Glomerular endothelial cell (primary cell): ENCODE measurements at places on chromosomes 12 and 14. TPM values are rescaled to one million over a fixed set of nuclear protein-coding genes. Genes with fewer than 3 reads are reported as not detected.

DNA sequence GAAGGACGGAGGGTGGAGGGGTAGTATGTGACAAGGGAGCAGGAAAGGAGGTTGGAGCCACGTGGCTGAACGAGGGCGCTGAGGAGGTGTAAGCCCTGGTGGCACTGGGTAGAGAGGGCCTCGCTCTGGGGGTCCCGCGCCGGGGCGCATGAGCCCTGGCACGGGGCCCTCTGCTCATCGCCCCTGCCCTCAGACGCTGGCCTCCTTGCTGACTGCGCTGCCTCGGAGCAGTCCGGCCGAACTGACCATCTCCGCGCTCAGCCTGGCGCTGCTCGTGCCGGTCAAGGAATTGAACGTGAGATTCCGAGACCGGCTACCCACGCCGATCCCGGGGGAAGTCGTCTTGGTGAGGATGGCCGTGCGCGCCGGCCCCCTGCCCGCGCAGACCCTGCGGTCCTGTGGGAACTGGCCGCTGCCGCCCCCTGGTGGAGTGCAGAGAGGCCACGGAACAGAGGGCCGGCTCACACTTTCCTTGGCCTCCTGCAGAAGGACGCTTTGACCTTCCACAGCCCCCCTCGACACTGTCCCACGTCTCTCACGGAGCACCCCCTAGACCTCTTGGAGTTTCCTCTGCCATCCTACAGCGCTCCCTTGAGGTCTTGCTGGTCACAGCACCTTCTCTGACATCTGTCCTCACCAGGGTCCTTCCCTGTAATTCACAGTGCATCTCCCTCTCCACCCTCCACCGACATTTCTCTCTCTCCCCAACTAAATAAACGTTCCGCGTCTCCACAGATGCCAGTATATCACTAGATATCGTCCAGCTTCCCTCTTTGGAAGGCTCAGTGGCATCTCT is 10.5 kb downstream of the ARHGEF25 start:
- no peak for DNase-seq

CALM1 gene
- total RNA-seq = 831 and 869 TPM in 2 replicates

SLC6A13 gene
- total RNA-seq = not detected in 2 replicates

DNA sequence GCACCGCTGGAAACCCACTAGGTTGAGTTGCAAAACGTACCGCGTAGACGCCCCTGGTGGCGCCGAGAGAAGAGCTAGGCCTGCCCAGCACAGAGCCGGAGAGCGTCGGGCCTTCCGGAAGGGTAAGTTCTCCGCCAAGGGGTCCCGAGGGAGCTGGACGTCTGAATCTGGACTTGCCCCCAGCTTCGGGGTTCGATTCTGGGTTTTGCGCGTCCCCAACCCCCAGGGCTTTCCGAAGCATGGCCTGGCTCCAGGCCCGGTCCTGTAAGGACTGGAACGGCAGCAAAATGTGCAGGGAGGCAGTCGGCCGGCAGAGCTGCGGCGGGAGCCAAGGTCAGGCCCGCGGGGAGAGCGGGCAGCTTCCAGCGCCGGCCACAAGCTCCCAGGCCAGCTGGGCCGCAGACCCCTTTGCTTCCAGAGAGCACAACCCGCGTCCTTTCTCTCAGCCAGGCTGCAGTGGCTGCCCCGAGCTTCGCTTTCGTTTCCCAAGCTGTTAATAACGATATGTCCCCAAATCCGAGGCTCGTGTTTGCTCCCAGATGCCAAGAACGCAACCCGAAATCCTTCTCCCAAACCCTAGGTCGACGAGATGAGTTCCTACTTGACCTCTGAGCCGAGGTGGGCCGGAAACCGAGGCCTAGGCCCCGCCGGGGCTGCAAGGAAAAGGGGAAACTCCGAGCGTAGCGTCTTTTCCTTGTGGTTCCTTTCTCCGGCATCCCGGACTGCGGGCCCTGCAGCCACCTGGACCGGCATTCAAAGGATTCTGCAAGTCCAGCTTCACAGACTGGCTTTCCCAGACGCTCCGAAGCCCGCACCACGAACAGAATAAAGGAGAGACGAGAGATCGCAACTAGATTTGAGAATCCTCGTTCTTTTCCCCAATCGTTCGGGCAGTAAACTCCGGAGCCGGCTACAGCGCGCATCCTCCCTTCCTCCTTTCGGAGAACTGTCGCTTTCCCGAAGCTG is 3.2 kb upstream of the TBX5 start:
- no peak for DNase-seq

IFNG-AS1 gene
- total RNA-seq = not detected in 2 replicates

GRCh38 chr14:30855345-30856037 is 18.9 kb upstream of the COCH start:
- no peak for DNase-seq

DNA sequence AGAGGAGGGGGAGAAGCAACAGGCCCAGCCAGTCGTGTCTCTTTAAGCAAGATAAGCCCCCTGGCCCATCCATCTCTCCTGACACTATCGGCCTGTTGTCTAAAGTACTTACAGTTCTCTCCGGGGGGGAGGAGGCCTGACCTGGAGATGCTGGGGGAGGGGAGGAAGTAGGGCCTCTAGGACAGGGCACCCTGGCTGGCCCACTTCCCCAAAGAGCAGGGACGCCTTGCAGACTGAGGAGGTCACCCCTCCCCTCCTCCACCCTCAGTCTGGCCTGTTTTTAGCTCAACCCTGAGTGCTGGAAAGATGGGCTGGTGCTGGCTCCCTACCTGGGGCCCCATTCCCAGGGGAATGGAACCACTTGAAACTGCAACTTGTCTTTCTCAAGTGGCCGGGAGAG is 70.3 kb downstream of the TBX5 start:
- DNase-seq = no peak

PLCZ1 gene
- not detected in 2 replicates for total RNA-seq

GRCh38 chr14:65750906-65751305 is 338.4 kb downstream of the FUT8 start:
- DNase-seq = no peak

LTA4H gene
- 76.2 and 82.6 TPM in 2 replicates for total RNA-seq

- DNase-seq = no peak
Measured at GRCh38 chr14:68327231-68327630, 465.6 kb downstream of the ZFP36L1 start.

DNA sequence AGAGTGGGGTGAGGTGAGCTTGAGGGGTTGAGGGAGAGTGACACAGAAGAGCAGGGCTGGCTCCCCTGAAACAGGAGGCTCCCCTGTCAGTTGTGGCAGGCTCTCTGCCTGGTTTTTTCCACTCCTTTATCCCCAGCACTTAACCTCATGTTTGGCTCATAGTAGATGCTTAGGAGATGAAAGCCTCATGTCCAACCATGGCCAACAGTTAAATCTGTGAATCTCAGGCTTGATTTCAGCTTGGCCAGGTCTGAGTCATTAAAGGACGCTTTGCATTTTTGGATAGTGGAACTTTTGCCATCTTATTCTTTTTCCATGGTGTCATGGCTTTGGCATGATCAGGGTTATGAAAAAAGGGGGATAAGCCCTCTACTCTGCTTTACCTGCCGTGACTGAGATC is 117.2 kb downstream of the CACNA1C start:
- DNase-seq = no peak

- DNase-seq = no peak
Measured at GRCh38 chr14:51219473-51220448, 20.3 kb upstream of the TMX1 start.
